Kidney glomerular epithelial cell (primary cell): ENCODE measurements at places on chromosomes 12 and 14.

GRCh38 chr14:54785136-54785777, 117.4 kb downstream of the GCH1 start:
- no peak for DNase-seq

DNA sequence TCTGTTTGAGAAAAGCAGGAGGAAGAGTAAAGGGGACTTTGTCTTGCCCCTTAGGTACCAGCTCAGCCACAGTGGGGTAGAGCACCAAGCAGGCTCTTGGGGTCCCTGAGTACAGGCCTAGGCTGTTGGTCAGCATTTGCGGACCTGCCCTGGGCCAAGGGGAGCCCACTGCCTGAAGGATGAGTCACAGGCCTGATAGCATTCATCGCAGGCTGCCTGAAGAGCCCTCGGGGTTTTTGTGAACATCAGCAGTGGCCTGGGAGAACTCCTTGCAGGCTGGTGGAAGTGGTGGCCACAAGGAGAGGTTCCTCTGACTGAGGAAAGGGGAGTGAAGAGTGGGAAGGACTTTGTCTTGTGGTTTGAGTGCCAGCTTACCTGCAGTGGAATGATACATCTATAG, 25.0 kb upstream of the P2RX7 start:
- DNase-seq: no peak

DNA sequence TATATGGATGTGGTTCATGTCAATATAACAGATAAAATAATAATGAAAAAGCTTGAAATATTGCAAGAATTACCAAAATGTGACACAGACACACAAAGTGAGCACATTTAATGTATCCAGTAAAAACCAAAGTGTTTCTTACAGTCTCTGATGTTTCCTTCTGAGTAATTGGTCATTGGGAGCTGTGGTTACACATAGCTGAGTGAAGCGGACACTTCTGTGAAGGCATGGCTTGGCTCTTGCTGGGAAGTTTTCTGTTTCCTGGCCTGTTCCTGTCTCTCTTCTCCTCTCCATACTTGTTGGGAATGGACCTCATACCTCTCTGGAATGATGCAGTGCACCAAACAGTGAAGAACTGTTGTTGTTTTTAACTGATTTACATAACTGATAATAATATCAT, 117.3 kb downstream of the BICD1 start:
- DNase-seq: no peak

DNA sequence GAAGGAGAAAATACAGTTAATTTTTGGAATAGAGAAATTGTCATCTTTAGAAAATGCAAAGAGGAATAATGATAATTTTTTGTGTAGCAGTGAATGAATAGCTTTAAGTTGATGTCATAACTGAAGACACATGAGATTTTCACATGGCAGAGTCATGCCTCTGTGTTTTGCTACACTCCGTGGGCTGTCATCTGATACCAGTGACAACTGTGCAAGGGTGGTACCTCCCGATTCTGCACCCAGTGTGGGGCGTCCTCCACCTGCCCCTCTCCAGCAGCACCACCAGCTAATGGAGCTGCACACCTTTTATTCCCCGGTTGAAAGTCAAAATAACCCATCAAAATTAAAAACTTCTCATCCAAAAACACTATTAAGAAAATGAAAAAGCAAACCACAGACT, 47.2 kb downstream of the ANKRD9 start:
- no peak for DNase-seq

GRCh38 chr14:98826618-98827017, 445.4 kb downstream of the BCL11B start:
- DNase-seq: no peak

DNA sequence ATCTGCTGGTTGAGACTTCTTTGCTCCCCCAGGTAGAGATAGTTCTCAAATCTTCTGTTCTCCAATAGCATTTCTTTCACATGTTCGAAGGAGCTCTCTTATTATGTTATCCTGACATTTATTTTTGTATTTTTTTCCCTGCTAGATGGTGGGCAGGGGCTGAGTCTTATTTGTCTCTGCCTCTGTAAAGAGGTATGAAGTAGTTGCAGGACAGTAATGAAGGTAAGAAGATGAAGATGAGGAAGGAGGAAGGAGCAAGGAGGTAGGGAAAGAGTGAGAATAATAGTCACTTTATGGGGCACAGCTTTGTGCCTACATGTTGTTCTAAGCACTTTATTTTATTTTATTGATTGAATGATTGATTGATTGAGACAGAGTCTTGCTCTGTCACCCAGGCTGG, 5.0 kb upstream of the CIROP start:
- no peak for DNase-seq

DNA sequence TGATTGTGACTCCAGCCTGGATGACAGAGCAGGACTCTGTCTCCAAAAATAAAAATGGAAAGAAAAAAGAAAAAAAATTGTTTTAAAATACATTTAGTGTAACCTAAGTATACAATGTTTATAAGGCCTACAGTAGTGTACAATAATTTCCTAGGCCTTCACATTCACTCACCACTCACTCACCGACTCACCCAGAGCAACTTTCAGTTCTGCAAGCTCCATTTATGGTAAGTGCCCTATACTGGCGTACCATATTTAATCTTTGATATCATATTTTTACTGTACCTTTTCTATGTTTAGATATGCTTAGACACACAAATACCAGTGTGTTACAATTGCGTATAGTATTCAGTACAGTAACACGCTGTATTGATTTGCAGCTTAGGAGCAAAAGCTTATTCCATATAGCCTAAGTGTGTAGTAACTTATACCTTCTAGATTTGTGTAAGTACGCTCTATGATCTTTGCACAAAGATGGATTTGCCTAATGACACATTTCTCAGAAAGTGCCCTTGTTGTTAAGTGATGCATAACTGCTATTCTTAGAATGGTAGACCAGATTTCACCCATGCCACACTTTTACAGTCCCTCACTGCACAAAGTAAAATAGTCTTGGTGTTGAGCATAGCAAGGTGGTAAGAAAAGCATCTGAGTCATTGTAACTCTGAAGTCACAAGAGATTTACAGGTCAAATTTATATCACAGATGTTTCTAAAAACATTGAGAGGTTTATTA, 151.9 kb downstream of the LRRK2 start:
- no peak for DNase-seq

GRCh38 chr12:80936353-80936641, 1.4 kb downstream of the LIN7A start:
- no peak for DNase-seq

GRCh38 chr14:76126076-76126475, 25.6 kb upstream of the GPATCH2L start:
- no peak for DNase-seq

DNA sequence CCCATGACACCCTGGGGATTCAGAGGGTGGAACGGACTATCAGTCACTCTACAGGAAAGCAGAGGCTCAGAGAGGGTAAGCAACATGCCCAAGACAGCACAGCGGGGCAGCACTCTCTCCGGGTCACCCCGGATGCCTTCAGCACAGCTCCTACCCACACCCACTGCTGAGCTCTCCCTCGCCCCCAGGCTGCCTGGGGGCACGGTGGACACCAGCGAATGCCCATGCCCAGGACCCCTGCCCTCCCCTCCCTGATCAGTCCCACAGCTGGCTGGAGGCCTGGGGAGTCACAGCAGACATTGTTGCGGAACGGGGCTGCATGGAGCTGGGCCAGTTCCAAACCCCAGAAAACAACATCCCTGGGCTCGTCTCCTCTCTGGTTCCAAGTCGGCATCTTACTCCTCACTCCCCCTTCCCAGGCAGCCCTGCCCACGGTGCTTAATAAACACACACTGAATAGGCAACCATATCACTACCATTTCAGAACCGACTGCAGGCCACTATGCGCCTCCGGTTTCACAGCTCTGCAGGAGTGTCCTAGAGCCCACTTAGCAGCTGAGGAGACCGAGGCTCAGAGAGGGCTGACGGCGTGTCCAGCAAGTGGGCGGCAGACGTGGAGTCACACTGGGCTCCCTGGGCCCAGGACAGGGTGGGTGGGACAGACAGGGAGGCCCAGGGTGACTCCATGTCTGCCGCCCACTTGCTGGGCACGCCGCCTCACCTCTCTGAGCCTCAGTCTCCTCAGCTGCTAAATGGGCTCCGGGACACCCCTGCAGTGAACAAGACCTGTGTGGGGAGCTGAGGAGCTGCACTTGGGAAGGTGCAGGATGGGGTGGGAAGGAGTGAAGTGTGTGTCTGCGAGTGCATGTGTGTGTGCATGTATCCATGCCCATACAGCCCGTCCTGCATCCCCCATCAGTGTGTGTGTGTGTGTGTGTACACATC, 27.0 kb downstream of the CCDC85C start:
- no peak for DNase-seq

GRCh38 chr14:94388384-94389103, at the start of gene SERPINA1:
Gene SERPINA1 (minus strand): TSS chr14:94388602. CDS start chr14:94383237, 5,365 bp downstream.
- DNase-seq: peak; percentile 69

DNA sequence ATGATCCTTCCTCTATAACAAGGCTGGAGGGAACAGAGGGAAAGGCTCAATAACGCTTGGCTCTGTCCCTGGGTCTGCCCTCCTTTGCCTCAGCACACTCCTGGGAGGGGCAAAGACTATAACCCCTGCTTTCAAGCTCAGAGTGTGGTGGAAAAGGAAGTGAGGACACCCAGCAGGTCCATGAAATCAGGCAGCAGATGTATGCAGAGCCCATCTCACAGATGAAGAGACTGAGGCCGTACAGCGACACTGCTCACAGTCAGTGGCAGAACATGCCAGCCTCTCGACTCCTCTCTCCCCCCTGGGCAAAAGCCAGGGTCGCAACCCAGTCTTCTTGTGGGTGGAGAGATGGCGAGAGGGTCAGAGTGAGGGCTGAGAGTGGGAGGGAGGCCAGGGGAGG, 39.8 kb downstream of the SLC6A12 start:
- no peak for DNase-seq

DNA sequence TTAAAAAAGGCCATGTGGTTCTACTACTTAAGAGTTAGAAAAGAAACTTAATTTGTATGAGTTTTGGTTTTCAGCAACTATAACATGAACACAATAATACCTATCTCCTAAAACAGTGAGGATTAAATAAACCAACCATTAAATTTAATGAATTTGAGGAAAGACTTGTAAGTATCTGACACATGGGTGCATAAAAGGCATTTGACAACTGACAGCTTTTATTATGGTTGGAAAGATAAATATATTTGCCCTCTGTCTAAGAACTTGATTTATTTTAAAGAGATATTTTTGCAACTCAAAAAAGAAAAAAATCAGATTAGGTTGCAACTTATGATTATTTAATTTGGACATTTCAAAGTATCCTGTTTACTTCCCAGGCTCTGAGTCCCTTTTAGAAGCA, 217.9 kb upstream of the EEA1 start:
- no peak for DNase-seq

GRCh38 chr14:69811227-69811867, 14.3 kb upstream of the SLC10A1 start:
- DNase-seq: no peak
